ENCODE measurements at places on chromosomes 4 and X.

DNA sequence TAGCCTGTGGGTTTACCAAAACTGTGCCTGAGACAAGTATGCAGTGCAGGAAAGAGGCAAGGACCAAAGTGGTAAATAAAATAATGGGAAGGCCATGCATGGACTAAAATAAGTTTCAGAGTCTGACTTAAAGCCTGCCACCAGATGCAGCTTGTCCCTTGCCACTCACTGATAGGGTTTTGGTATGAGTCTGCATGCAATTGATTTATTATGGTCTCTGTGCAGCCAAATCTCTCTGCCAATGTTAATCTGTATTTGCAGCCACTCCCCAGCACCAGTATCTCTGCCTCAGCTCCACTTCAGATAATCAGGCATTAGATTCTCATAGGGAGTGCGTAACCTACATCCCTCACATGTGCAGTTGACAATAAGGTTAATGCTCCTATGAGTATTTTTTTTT lies 5.5 kb upstream of the FGF2 start:
- no peak for DNase-seq

- no peak for DNase-seq
Observed at GRCh38 chrX:145923376-145923775, 105.7 kb downstream of the SLITRK2 start.

DNA sequence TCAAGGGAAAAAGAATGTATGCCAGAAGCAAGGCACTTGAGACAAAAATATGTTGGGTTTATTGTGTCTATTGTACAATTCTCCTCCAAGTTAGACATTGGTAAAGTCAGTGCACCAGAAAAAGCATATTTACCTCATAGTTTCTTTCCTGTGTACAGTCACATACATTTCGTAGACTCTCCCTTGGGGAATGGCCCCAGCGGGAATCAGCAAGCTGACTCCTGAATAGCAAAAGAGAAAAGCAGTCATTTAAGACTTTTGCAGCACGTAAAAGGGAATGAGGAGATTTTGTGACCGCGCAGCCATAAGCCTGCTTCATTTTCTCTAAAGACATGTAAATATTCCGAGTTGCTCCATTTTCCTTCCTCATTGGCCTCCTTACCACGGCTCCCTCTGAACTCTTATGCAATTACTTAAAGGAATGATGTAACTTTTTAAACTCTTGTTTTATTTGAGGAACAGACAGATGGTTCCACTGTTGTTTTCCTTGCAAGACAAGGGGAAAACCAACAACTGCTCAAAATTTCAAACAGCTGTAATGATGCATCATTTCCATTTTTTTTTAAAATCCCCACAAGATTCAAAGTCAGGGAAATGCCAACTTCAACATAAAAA lies 332.7 kb downstream of the UNC5C start:
- no peak for DNase-seq

DNA sequence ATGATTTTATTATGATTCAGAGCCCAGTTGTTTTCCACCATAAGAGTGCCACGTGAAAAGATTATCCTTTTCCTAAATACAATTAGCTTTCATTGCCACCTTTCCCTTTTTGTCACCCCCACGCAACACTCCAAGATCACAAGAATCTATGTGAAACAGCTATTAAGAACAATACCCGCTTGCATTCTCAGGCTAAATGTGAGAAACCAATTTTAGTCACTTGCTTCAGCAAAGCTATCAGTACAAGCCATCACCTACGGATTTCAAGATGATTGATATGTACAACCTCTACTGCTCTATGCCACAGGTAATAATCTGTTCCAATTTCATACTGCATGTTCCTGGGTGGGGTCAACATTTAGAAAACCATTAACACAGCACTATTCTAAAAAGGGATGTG lies 2.5 kb downstream of the ATP11C start:
- DNase-seq, result no peak

DNA sequence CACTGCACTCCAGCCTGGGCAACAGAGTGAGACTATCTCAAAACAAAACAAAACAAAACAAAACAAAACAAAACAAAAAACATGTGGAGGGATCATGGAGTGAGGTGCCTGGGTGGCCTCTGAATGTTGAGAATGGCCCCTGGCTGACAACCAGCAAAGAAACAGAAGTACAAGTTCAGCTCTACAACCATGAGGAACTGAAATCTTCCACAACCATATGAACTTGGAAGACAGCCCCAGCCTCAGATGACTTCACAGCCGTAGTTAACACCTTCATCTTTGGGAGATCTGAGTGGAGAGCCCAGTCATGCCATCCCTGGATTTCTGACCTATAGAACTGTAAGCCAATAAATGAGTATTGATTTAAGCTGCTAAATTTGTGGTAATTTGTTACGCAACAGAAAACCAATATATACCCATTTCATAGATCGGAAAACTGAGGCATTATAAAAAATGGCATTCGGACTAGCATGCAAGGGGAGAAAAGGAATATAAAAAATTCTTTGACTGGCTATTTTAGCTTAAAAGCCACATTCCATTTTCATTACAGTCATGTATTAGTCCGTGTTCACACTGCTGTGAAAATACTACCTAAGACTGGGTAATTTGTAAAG lies 138.7 kb upstream of the RAPGEF2 start:
- DNase-seq, result no peak

GRCh38 chr4:101931619-101932018 lies 141.1 kb downstream of the BANK1 start:
- DNase-seq, result no peak

DNA sequence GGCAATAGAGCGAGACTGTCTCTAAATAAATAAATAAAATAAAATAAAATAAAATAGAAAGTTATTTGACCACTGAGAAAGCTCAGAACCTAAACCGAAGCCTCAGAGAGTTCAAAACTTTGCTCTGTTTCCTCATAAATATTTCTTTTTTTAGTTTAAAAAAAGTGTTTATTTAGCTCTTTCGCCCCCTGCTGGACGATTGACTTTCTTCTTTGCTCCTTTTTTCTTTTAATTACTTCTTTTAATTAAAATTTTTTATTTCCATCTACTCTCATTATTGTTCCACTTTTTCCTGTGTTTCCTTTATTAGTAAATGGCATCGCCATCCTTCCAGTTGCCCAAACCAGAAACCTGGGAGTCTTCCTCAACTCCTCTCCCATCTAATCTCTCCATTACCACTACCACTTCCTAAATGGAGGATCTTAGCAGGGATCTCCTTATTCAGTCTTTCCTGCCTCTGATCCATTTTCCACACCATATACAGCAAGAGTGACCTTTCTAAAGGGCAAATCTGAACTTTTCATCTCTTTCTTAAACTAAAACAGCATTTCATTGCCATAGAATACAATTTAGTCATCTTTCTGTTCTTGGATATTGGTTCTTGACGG lies 728 bp upstream of the IL13RA2 start:
- no peak for DNase-seq

DNA sequence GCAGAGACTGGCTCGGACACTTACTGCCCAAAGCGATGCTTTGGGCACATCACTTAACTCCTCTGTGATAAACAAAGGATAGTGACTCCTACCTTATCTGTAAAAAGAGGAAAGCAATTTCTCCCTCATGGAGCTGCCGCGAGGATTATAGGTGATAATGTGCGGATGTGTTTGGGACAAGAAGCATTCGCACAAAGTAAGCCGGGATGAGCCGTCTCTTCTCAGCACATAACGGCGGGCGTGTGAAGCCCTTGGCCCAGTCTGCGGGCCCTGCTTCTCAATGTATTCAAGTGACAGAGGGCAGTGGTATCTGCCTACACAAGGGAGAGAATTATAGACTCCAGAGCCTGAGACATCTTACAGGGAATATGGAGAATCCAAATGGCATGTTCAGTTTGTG lies 550.3 kb upstream of the CPEB2 start:
- no peak for DNase-seq

DNA sequence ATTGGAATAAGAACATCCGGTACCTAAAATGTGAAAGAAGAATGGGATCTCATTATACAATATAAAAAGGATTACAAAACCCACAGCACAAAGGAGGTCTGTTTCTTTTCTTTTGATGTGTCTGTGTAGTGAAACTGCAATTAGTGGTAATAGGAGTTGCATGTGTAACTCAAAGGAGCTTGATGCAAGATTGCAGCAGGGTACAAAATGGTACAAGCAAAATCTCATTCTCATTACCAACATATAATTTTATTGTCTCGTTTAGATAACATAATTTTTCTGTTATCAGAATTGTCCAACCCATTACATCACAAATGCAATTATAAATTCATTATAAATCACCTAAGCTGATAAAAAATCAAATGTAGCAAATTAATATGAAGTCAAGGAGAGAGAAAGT lies 47.1 kb upstream of the CCSER1 start:
- no peak for DNase-seq

- DNase-seq, result no peak
Observed at GRCh38 chr4:38955957-38956356, 76.3 kb downstream of the TMEM156 start.
